ENCODE measurements at places on chromosomes 6 and 20.

DNA sequence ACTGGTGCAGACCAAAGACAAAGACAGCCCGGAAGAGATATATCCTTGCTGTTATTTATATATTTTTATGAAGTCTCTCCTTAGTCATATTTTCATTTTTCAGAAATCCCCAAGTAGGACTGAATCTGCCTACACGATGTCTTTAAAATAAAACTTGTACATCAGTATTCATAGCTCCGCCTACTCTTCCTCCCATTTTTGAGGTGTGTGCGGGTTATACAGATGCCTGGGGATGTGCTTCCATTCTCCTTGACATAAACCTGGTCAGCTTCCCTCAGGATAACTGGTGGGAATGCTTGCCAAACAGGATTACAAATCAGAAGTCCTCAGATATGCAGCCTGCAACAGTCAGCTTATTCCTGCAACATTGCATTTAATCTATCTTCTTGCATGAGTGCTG lies 264.2 kb downstream of the PHACTR1 start:
- DNase-seq = no peak

GRCh38 chr6:54981647-54982046 lies 135.1 kb downstream of the FAM83B start:
- no peak for DNase-seq

- no peak for DNase-seq
These were observed 101.1 kb downstream of the SIM1 start for GRCh38 chr6:100363651-100364050.

DNA sequence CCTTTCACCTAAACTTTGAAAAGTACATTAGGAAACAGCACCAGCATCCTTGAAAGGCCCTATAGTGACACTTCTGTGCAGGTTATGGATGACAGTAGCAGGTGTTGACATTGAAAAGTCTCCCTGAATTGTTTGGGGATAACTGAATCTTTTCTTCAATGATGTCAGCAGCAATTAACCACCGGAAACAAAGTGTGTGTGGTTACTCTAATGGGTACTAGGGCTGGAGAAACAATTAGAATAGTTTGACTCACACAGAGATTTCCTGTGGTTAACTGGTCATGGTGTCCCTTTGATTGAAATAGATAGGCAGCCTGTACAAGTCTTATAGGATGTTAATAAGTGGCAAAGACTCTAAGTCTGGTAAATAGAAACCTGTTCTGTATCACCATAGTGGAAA lies 189.1 kb downstream of the TBX18 start:
- no peak for DNase-seq

Measured in upper lobe of left lung (tissue), 6 donors.